ENCODE measurements at places on chromosomes 5 and 9. TPM values are rescaled to one million over a fixed set of nuclear protein-coding genes. Genes with fewer than 3 reads are reported as not detected.

The MRPL22 gene
- 77.2 TPM for polyA plus RNA-seq

The IER5L gene
- polyA plus RNA-seq: not detected

The ACER2 gene
- not detected for polyA plus RNA-seq

The CYLC2 gene
- not detected for polyA plus RNA-seq

The FBXO10 gene
- polyA plus RNA-seq: 7.6 TPM

The PCDHA1 gene
- not detected for polyA plus RNA-seq

The CCNJL gene
- polyA plus RNA-seq: not detected

The TMEM252 gene
- polyA plus RNA-seq: not detected

The DMRTA1 gene
- not detected for polyA plus RNA-seq

The LMBRD2 gene
- polyA plus RNA-seq: 5.2 TPM

The FAM151B gene
- polyA plus RNA-seq: not detected

The ZNG1C gene
- 33.7 TPM for polyA plus RNA-seq

The CTSV gene
- not detected for polyA plus RNA-seq

The CDHR2 gene
- not detected for polyA plus RNA-seq

The TMEM171 gene
- not detected for polyA plus RNA-seq

The SPINK6 gene
- not detected for polyA plus RNA-seq

The TMEM215 gene
- not detected for polyA plus RNA-seq

Measured in naive B cell (primary cell).